Stimulated activated CD4-positive, alpha-beta T cell treated with anti-CD3 and anti-CD28 coated beads, TNF-alpha, amount 100 ng/mL, for 1 hour (primary cell): ENCODE measurements at places on chromosomes 6 and 20.

DNA sequence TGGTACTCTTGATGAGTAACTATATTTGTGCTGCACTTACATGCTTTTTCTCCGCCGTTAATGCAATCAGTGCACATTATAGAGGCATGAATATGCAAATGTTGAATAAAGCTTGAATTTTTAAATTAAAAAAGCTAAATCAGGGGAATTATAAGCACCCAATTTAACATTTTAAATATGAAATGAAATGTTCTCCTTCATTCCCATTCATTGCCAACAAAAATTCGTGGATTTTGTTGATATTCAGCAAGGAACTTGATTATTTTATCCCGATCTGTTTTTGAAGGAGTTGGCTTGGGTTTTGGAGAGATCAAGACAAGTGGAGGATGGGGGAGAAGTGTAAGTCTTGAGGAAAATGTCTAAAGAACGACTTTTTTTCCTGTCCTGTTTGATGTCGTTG lies 318.7 kb upstream of the SOX4 start:
- no peak for DNase-seq

GRCh38 chr20:53937339-53937741 lies 133.1 kb downstream of the BCAS1 start:
- no peak for DNase-seq

- no peak for DNase-seq
These were observed 35.0 kb downstream of the BTBD9 start for GRCh38 chr6:38604700-38605099.

GRCh38 chr6:161370880-161371279 lies 97.0 kb upstream of the AGPAT4 start:
- DNase-seq = peak; percentile 24

DNA sequence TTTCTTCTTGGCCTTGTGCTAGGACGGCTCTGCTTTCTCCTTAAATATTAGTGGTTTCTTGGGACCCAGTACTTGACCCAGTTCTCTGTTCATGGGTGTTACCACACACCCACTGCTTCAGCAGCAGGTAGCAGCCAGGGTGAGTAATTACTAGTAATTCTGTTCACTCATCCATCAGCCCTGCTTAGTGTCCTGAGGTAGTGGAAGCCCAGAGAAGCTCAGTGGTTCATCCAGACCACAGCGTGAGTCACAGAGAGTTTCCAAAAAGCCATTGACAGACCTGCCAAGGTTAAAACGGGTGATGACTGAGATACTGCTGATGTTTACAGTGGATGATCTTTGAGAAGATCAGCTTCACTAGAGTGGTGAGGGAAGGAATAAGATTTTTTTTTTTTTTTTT lies 51.7 kb upstream of the HINT3 start:
- no peak for DNase-seq

DNA sequence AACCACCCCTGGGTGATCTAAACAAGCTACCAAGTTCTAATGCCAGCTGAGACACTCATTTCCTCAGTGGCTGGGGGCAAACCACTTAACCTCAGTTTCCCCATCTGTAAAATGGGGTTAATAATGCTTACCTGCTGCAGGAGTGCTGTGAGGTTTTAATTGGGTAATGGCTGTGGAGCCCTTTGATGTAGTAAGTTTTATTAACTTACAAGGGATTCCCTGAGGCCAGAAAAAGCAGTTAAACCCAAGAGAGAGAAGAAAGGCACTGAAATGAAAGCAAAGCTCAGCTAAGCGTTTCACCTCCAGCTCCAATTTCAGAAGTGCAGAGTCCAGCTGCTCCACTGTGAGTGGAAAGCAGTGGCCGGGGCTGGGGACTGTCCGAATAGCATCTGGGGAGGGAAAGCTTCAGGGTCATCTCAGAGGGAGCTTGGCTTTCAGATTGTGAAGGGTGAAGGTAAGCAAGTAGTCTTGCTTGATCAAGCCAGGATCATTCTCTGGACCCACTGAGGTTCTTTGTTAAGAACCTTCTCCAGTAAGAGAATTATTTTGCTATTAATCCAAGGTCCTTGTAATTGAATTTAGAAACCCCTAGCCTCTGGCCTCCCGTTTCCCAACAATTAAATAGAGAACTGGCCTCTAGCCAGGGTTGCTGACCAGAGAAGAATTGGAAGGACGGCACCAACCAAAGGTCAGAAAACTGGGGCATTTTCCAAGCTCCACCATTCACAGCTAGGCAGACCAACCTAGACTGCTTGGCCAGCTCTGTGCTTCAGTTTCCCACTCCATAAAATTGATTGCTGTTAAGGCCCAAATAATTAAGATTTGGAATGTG lies 20.9 kb upstream of the TCP11 start:
- DNase-seq = no peak

DNA sequence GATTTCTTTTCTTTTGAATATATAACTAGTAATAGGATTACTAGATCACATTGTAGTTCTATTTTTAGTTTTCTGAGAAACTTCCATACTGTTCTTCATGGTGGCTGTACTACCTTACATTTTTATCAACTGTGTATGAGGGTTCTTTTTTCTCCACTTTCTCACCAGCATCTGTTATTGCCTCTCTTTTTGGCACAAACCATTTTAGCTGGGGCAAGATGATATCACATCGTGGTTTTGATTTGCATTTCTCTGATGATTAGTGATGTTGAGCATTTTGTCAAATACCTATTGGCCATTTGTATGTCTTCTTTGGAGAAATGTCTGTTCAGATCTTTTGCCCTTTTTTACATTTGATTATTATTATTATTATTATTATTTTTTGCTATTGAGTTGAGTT lies 86.1 kb upstream of the TCF21 start:
- DNase-seq = no peak

DNA sequence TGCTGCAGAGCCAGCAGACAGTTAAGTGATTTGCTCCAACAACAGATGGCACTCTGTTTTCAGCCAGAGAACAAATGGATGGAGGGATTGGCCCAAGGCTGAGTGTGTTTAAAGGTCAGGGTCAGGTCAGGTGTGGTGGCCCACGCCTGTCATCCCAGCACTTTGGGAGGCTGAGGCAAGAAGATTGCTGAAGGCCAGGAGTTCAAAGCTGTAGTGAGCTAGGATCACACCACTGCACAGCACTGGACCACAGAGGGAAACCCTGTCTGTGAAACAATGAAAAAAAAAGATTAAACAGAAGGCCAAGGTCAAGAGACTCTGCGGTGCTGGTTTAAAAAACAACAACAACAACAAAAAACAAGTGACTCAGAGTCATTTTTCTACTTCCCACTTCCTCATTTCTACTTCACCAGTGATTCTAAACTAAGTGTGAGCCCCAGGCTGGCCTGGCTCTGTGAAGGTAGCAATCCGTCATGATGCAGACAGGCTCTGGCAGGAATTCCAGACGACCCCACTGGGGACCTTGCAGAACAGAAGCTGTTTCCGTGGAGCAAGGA lies 42.5 kb upstream of the ARMC2 start:
- no peak for DNase-seq

- no peak for DNase-seq
These were observed 76.8 kb downstream of the REV3L start for GRCh38 chr6:111406200-111406721.

DNA sequence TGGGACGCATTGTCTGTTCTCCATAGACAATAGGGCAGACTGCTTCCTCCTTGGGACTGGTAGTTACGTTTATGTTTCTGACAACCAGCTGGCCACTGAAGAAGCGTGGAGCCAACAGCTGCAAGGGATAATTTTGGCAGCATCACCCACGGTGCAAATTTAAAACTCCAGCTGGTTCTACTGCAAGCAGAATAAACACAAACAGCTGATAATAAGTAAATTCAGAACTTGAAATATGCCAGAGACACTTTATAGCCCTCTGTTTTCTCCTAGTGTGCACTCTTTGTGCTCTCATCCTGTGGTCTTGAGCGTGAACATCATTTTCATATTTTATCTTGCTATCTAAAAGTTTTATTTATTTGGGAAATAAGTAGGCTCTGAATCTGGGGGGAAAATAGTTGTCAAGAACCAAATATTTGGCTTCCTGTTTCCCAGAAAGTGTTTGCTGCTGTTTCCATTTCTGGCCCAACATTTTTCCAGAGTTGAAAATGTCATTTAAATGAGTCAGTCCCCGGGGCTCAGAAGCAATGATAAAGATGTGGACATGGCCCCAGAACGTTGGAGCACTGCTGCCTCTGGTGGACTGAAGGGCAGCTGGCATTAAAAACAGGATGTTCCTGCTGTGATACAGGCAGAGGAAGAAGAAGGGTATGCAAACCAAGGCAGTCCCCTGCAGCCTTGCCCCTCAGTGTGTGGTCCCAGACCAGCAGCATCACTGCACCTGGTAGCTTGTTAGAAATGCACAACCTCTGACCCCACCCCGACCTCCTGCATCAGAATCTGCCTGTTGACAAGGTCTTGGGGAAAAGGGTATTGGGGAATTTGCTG lies 12.5 kb upstream of the THBD start:
- no peak for DNase-seq

- DNase-seq = no peak
These were observed 91.9 kb downstream of the TFAP2A start for GRCh38 chr6:10323018-10323417.
